ENCODE measurements at places on chromosomes 3 and 15.

- no peak for DNase-seq
Measured at GRCh38 chr15:42148808-42149492, 7.5 kb downstream of the PLA2G4F start.

GRCh38 chr3:141915016-141915415, 38.6 kb downstream of the ATP1B3 start:
- DNase-seq = no peak

GRCh38 chr15:68158046-68158628, 47.0 kb downstream of the CALML4 start:
- DNase-seq = no peak

GRCh38 chr15:58407778-58408177, 24.0 kb upstream of the LIPC start:
- no peak for DNase-seq

- no peak for DNase-seq
Measured at GRCh38 chr3:39133822-39134221, 19.6 kb downstream of the CSRNP1 start.

DNA sequence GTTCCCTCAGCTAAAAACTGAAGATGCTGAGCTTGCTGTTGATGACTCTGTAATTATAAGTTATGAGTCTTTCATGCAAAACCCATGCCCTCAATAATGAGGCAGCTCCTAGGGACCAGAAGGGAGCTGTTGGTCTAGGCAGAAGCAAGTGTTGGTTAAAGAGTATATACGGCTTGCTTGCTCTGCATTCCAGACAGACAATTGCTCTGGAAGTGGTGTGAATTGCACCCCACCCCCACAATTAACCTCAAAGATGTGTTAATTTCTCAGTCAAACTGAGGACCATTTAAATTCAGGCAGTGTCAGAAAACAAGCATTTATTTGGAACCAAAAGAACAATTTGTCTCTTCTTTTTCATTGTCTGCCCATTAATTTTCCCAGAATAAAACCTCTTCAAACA, 163.5 kb upstream of the EOMES start:
- DNase-seq = no peak

DNA sequence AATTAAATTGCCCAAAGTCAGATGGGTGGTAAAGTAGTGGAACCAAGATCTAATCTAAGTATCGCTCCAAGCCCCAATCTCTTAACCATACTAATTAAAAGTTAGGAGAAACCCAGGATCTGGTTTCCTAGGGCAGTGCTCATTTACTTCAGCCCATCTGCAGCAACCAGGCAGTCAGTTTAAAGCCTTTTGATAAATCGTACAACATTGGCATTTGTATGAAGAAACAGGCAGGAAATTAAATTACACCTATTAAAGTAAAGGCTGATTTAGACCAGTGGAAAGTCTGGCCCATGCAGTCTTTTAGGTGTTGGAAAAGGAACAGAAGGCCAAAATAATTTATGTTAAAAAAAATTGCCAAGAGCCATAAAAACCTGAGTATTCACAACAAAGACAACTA, 594.4 kb upstream of the UBE2E2 start:
- no peak for DNase-seq

GRCh38 chr3:133361435-133361834, 38.4 kb upstream of the BFSP2 start:
- no peak for DNase-seq

- no peak for DNase-seq
Measured at GRCh38 chr3:168156479-168156878, 60.8 kb upstream of the GOLIM4 start.

DNA sequence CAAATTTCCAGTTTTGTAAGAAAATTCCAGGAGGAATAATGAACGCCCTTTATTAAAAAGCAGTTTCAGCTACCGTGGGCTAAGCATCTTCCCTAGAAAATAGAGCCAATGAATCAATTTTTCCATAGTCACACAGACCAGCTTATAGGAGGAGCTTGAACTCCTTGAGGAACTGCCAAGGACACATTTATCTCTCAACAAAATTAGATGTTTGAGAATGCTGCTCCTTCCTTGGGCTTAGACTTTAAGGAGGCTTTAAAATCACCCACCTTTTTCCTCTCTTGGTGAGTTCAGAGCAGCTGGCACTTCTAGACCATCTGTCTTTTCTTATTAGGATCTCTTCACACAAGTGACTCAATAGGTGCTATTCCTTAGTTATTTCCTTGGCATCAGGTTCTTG, 588.0 kb downstream of the SQOR start:
- DNase-seq = no peak

GRCh38 chr15:92613841-92614240, 41.7 kb downstream of the FAM174B start:
- DNase-seq = no peak

DNA sequence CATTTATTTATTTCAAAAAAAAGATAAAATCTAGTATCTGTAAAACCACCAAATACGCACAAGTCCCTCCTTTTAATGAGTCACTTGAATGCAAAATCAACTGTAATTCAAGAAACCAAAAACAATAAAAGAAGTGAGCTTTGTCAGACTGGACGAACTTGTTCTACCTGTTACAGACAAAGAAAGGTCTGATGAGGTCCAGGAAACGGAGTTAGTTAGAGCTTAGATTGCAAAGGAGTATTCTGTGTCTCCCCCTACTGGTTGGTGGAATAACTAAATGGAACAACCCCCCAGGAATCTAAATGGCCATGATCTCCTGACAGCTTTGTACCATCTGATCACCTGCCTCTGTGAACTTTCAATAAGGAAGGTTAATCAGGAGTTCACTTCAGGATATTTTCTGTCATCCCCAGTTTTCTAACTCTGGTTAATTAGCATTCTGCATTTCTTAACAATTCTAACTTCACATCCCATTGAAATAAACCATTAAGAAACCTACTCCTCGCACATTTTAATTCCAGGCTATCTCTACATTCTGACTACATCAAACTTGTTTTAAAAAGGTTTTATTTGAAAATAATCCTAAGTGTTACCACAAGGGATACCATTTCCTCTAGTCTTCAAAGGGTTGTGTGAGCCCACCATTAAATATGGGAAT, 333.0 kb upstream of the SATB1 start:
- no peak for DNase-seq

All from cortex of kidney (tissue), 1 donor.